ENCODE measurements at places on chromosomes 12 and 14.

DNA sequence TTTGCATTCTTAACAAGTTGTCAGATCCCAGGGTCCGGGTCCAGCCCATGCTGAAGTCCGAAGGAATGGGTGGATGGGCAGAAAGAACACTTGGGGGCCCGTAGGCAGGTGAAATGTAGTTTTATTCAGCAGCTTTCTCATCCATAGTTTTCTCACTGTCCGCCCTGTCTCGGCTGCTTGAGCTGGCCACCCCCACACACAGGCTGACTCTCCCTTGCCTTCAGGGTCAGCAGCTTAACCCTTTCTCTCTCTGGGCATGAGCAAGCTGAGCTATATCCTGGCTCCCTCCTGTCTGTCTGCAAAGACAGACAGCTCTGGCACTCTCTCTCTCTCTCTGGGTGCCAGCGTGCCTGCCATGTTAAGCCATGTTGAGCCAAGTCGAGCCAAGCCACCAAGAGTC is 163.9 kb downstream of the PTCSC3 start:
- no peak for DNase-seq

- DNase-seq: no peak
Observed at GRCh38 chr12:50192908-50193307, 25.7 kb upstream of the CERS5 start.

DNA sequence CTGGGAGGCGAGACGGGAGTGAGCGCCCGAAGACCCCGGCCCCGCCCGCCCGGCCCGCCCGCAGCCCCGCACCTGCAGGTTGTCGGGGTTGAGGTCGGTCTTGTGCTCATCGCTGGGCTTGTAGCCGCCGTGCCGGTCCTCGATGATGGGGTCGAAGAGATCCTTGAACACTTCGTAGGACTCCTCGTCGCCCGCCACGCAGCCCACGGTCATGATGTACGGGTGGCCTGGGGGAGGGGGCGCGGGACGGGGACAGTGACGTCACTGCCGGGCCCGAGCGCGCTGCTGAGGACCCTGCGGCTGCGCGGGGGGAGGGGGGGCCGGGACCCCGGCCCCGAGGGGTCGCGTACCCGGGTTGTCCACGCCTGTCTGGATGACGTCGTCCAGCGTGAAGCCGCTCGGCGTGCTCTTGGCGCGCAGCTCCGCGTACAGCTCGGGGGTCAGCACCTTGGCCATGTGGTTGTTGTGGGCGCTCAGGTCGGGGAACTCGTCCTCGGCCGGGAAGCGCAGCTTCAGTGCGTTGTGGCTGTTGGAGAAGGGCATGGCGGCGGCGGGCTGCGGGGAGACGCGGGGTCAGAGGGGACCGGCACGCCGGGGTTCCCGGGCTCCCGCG is 573 bp downstream of the CKB start:
- no peak for DNase-seq

- no peak for DNase-seq
Observed at GRCh38 chr12:79347866-79348265, 342.9 kb downstream of the PAWR start.

- no peak for DNase-seq
Observed at GRCh38 chr14:89861630-89862029, 92.9 kb downstream of the EFCAB11 start.

DNA sequence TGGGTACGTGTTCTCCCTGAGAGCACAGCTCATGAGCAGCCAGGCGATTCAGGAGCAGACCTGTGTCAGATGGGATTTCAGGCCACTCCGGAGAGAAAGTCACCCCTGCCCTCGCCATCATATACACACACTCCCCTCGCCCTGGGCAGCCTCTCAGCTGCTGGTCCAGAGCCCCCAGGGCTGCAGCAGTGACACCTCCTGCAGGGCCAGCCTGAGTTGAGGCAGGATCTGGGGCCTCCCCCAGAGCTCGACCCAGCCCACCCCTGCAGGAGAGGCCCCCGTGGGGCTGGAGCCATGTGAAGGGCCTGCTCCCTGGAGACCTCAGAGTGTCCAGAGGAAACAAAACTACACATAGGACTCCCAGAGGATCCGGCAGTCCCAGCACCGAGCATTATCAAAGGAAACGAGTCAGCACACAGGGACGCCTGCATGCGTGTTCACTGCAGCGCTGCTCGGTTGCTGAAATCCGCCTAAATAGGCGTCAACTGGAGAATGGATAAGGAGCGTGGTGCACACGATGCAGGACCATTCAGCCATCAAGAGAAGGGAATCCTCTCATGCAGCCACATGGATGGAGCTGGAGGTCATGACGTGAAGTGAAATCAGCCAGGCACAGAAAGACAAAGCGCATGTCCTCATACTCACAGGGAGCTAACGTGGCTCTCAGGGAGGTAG is 104.0 kb downstream of the TNFAIP2 start:
- DNase-seq: no peak

GRCh38 chr14:100542619-100543205 is 44.5 kb downstream of the BEGAIN start:
- no peak for DNase-seq

- no peak for DNase-seq
Observed at GRCh38 chr14:102295270-102295669, 9.7 kb downstream of the MOK start.

DNA sequence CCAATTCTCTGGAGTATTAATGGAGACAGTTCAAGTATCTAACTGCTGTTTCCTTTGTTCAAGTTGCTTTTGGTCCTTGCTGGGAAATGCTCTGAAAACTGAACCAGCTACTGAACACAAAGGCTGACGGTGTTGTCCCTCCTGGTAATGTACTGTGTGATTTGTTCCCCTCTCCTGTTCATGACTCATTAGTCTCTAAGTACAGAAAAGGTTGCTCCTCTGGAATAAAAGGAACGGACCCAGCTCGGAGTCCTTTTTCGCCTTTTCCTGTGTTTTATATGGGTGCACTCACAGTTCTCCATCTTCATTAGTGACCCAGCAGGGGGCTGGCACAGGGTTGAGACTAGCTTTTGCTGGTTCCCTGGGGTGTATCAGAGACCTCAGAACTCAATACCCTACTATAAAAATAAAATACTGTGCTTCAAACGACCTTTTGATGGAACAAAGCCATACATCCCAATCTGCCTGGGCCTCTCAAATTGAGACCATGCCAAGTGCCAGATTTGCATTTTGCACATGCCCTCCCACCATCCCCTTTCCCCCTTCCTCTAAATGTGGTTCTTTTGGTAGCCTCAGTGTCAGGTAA is 269.7 kb downstream of the RAD51B start:
- no peak for DNase-seq

GRCh38 chr12:58176296-58176869 is 235.0 kb downstream of the ATP23 start:
- DNase-seq: peak; percentile 10

GRCh38 chr12:65867394-65867793 is 43.1 kb downstream of the HMGA2 start:
- DNase-seq: no peak
